NCI-H524 (cell line): ENCODE measurements at places on chromosomes 12 and 14.

DNA sequence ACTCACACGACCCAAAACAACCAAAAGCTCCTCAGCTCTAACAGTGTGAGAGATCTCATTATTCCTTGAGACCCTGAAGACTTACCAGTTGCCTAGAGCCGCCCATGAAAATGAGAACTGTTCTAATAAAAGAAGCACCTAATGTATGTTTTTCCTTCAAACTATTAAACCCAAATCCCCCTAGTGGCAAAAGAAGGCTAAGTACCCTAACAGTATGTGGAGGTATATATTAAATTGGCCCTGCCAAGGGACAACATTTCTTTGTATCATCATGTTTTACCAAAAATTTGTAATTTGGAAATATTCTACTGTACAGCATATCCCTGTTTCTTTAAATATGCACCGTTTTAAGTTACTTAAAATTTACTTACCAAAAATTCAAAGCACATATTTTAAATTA is 38.0 kb upstream of the PPFIA2 start:
- peak; percentile 55 for DNase-seq

DNA sequence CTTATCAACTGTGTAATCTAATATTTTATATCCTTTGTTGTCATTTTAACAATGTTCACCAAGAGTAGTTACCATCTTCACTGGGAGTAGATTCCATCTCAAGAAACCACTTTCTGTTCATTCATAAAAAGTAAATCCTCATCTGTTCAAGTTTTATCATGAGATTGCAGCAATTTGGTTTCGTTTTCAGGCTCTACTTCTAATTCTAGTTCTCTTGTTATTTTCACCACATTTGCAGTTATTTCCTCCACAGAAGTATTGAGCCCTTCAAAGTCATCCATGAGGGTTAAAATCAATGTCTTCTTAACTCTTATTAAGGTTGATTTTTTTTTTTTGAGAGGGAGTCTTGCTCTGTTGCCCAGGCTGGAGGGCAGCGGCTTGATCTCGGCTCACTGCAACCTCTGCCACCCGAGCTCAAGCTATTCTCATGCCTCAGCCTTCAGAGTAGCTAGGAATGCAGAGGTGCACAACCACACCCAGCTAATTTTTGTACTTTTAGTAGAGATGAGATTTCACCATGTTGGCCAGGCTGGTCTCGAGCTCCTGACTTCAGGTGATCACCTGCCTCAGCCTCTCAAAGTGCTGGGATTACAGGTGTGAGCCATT is 276.6 kb downstream of the ACSS3 start:
- no peak for DNase-seq

GRCh38 chr14:39265033-39265432 is 31.3 kb downstream of the MIA2 start:
- DNase-seq, result no peak

DNA sequence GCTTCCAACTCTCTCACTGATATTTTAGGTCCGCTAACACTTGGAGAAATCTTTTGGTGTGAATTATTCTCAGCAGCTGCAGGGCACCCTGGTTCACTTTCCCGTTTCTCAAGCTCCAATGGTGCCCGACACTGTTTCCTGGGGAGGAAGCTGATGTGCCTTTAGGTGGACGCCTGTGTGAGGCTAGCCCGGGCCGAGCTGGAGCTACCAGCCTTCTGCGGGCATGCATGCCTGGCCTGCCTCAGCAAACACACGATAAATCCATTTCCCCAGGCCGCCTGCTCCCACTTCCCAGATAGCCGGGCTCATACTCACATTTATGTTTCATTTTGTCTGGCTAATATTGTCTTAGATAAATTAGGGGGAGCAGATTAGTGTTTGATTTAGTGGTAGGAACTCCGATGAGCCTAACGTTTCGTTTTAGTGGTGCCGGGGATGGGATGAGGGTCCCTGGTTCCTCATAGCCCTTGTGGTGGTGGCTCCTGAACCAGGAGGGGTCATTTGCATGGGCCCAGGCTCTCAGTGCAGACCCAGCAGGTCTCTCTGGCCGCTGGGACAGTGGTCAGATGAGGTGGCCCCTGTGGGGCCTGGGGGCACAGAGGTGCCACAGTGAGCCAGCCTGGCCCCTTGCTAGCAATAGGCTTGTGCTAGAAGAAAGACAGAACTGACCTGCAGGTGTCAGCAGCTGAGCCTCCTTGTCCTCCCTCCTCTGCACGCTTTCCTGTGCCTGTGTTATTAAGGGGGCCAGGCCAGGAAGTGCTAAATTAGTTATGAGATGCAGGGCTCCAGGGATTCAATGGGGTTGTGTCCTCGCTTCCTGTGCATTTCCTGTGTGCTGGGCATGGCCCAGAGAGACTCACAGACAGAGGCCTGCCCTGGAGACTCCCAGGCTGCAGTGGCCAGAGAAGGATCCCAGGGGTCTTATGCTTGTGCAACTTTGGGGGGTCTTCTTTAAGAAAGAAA is 88.3 kb downstream of the KIF26A start:
- DNase-seq, result no peak

DNA sequence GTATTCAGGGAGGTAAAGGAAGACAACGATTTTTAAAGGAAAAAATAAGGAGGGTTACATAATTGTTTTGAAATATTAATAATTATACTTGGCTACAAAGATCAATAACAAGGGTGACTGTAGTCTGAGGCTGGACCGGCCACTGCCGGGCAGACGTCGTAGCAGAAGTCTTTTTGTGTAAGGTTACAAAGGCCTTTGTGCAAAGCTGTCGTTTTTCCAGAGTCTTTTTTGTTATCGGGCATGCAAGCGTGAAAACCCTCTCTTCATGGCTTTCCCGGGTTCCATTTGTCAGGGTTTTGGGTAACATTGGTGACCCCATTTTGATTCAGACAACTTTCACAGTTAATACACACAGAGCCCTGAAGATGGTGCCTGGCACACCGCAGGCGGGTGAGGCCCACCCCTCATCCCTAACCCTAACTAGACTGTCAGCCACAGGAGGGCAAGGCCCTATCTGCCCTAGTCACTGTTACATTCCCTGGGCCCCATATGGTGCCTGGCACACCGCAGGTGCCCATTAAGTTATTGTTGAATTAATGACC is 31.3 kb downstream of the RILPL1 start:
- no peak for DNase-seq

DNA sequence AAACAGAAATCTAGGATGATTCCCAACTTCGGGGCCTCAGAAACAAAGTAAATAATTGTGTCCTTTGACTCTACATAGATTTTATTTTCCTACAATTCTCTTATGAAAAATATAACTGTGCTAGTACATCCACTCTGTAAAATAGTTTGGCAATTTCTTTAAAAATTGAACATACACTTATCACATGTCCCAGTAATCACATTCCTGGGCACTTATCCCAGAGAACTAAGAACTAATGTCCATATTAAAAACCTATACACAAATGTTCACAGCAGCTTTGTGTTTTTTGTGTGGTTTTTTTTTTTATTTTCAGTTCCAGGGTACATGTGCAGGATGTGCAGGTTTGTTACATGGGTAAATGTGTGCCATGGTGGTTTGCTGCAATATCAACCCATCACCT is 99.0 kb downstream of the KCNH5 start:
- DNase-seq, result no peak

DNA sequence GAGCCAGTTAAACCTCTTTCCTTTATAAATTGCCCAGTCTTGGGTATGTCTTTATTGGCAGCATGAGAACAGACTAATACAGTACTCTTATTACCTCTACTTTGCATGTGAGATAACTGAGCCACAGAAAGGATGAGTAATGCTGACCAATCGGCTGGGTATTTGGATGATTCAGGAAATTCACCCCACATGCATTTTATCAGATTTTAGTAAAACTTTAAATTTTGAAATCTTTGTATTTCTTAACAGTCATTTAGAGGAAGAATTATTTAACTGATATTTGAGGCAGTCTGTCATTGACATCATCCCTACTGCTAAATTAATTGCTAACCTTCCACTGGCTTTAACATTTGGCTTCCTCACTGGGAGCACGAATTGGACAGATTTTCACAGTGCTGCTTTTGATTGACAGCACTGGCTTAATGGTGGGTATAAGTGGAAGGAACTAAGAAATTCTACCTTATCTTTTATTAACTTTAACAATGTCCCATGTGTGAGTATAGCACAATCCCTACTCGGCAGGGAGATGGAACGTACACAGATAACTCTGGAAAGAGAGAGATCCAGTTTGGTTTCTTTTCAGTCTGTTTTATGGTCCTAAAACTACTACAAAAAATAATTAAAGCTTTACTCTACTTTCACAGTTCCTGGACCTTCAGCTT is 261.0 kb downstream of the DACT1 start:
- DNase-seq, result no peak

- DNase-seq, result no peak
Observed at GRCh38 chr12:4856596-4856995, 53.1 kb upstream of the KCNA1 start.

GRCh38 chr14:88790501-88791251 is 2.1 kb downstream of the EML5 start:
- DNase-seq, result peak; percentile 67

GRCh38 chr12:129927316-129927900 is 23.6 kb upstream of the TMEM132D start:
- no peak for DNase-seq

- no peak for DNase-seq
Observed at GRCh38 chr12:77938301-77938700, 107.6 kb downstream of the NAV3 start.

DNA sequence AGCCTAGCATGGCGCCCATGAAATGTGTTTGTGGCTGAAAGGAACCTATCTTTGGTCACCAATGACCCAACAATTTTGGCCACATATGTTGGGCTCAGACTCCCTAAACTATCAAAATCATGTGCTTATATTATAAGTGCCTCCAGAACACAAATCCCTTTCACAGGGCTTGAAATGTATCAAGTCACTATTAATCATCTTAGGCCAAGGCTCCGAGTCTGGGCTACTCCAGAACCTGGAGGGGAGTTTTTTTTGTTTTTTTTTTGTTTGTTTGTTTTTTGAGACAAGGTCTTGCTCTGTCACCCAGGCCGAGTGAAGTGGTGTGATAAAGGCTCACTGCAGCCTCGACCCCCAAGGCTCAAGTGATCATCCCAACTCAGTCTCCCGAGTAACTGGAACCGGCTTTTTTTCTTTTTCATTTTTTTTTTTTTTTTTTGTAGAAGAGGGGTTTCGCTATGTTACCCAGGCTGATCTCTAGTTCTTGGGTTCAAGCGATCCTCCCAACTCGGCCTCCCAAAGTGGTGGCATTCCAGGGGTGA is 989 bp upstream of the DRAM1 start:
- no peak for DNase-seq

DNA sequence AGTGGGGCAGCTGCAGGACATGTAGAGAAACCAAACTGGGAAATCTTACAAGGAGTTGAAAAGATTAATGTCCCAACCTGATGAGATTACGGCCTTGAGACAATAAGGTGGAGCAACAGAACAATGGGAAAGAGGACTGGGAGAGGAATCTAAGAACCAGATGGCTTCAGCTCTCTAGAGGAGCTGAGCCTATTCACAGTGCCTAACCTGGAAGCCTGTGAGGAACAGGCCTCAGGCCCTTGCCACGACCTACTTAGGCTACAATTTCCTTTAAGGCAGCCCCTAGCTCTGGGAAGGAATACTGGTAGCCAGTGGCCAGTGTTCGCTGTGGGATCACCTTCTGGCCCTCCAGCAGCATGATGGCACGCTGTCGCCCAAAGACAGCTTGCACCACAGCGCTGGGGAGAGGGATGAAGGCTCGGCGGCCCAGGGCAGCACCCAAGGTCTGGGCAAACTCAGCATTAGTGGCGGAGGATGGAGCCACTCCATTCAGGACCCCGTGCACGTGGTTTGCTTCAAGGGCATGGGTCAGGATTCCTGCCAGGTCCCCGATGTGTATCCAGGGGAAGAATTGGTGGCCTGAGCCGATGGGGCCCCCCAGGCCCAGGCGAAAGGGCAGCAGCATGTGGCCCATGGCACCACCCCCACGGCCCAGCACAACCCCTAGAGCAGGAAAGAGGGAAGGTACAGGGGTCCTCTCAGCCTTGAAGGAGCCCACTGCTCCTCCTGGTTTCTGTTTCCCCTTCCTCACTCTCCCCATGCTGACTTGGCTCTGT is 2.6 kb downstream of the SDR39U1 start:
- no peak for DNase-seq

- peak; percentile 20 for DNase-seq
Observed at GRCh38 chr14:74638966-74639365, 26.9 kb upstream of the LTBP2 start.

GRCh38 chr14:31283578-31284252 is 76.1 kb upstream of the HECTD1 start:
- no peak for DNase-seq

DNA sequence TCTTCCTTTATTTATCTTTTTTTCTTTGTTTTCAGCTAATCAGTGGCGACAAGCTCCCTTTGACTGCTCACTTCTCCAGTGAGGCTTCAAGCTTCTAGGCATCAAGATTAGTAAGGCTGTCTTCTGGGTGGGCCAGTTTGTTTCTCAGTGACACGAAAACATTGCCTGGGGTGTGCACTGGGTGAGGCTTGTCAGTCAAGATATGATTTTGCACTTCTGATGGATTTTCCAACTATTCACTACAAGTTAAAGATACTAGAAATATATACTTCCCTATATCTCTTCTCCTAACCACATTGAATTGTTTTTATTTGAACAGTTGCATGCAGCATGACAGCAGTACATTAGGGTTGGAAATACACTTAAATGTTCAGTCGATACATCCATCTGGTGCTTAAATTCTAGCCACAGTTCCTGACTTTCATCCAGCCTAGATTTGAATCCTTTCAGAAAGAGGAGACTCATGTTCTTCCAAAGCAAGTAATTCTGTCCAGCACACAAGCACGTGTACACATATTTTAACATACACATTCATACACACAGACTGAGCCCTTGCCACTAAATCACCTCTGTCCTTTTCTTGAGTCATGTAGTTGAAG is 275.6 kb upstream of the NOVA1 start:
- DNase-seq, result peak; percentile 70

- DNase-seq, result no peak
Observed at GRCh38 chr12:7369274-7369729, 65.4 kb downstream of the ACSM4 start.

- no peak for DNase-seq
Observed at GRCh38 chr14:72565149-72565559, 328.7 kb downstream of the DPF3 start.

- DNase-seq, result no peak
Observed at GRCh38 chr14:76837524-76837923, 11.3 kb downstream of the LRRC74A start.

DNA sequence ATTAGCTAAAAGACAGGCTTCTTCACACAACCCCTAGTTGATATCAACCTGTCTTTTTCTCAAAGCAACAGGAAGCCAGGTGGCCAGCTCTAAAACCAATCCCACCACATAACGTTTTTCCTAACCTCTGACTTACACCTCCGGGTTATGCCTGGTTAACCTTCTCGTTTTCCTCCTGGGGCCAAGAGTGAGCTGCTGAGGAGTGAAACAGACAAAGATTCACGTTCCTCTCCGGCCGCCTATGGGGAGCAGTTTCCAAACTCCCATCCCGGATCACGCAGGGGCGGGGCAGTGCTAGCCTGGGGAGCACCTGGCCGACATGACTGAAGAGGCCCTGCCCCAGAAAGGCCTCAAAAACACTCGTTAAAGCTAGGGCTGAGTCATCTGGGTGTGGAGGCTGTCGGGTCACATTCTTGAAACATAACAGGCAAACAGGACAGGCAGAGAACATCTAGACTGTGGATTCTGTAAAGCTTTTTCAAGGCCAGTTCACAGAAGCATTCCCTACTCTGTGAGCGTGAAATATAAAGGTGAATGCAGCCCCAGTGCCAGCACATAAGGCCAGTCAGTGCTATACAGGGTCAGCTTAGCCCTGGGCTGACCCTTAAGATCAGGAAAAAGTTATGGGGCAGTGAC is 25.9 kb upstream of the LGALS3 start:
- DNase-seq, result no peak
